ENCODE measurements at places on chromosomes 16 and 17.
A peak's percentile ranks its signal among the peaks of the same experiment; 100 is the strongest.

DNA sequence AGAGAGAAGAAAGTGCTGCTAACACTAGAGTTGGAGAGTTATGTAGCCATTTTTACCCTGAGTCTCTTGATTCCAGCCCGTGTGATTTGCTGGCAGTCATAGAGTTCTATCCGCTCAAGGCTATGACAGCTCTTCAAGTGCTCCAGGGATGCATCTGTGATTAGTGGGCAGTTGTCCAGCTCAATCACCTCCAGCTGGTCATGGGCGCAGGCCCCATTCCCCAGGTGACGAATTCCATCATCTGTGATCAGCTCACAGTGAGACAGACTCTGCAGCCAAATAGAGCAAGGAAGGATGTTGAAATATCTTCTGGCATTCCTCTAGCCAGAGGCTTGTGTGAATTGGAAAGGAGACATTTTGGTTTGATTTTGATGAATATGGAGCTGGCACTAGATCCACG lies 38.4 kb upstream of the STAC2 start:
- no peak for DNase-seq

GRCh38 chr17:80890196-80890920 lies 101.3 kb upstream of the CHMP6 start:
- DNase-seq = no peak

- DNase-seq = no peak
Measured at GRCh38 chr16:59336136-59336695, 602.1 kb upstream of the GOT2 start.

GRCh38 chr17:48215583-48216139 lies 108.1 kb downstream of the SNX11 start:
- DNase-seq = no peak

DNA sequence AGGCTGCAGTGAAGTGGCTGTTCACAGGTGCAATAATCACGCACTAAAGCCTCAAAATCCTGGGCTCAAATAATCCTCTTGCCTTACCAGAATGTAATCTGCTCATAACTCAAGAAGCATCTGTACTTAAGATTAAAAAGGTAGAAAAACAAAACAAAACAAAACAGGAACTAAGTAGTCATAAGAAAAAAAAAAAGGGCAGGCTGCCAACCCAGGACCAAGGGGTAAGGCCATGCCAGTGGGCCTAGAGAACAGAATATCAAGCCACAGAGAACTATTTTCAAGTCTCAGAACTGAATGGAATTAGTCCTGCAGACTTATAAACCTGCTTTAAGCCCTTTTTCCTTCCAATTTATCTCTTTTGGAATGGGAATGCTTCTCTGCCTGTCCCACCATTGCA lies 64.8 kb upstream of the TBC1D3K start:
- DNase-seq = no peak

DNA sequence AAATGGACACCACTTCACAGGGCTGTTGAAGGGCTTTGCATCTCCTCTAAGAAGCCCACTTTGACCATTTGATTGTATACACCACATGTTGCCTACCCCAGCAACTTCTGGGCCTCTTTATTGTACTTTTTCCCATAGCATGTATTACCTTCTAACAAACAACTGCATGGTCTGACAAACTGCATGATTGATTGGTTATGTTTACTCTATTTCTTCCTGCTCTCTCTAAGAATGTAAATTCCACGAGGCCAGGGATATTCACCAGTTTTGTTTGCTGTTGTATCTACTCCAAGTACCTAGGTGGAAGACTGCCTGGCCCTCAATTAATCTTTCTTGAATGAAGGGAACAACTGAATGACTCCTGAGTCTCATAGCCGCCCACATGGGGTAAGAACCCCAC lies 22.2 kb upstream of the BBS2 start:
- no peak for DNase-seq

DNA sequence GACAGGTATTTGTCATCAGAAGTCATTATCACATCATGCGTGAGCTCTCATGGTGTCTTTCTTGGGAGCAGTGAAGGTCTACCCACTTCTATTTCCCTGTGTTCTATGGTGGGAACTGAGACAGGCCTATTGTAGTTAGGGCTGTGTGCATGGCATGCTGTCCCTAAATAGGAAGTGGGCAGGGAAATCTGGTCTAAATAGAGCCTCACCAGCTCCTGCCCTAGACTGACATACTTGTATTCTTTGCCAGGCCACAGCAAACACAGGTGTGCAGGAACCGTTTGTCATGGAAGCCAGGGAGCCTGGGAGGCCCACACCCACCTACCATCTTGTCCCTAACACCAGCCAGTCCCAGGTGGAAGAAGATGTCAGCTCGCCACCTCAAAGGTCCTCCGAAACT lies 10.1 kb downstream of the SLC7A6 start:
- DNase-seq = no peak

DNA sequence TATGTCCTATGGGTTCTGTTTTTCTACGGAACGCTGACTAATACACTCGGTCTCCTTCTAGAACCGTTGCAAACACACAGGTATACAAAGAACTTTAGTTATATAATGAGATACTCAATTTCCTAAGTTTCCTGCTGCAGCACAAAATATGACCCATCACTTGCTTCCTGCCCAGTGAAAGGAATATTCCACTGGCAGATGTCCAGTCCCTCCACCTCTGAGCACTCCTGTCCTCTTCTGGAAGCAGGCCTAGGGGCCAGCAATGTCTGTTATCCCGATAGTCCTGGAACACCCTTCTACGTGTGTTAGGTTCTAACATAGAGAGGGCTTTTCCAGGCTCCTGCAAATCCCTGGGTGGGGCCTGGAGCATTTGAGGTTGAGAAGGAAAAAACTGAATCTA lies 32.7 kb downstream of the ADAMTS18 start:
- peak; percentile 81 for DNase-seq

GRCh38 chr17:74877592-74878548 lies 5.1 kb upstream of the FDXR start:
- no peak for DNase-seq

DNA sequence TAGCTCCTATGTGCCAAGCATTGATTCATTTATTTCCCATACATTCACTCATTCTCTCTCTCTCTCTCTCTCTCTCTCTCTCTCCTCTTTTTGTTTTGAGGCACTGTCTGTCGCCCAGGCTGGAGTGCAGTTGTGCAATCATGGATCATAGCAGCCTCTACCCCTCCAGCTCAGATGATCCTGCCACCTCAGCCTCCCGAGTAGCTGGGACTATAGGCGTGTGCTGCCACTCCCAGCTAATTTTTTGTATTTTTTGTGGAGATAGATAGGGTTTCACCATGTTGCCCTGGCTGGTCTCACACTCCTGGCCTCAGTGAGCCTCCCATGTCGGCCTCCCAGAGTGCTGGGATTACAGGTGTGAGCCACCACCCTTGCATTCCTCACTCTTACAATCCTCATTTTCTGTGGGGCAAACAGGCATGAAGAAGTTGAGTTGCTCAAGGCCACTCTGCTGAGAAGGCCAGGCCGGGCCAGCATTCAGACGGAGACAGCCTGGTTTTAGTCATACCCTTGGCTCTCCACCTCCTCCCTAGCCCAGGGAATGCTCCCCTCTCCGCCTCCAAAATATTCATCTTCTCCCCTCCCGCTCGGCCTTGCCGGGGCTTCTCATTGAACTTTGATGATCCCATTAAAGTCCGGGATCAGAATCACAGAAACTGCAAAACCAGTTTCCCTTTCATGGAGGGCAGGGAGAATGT lies 765 bp upstream of the PRM2 start:
- DNase-seq = no peak

DNA sequence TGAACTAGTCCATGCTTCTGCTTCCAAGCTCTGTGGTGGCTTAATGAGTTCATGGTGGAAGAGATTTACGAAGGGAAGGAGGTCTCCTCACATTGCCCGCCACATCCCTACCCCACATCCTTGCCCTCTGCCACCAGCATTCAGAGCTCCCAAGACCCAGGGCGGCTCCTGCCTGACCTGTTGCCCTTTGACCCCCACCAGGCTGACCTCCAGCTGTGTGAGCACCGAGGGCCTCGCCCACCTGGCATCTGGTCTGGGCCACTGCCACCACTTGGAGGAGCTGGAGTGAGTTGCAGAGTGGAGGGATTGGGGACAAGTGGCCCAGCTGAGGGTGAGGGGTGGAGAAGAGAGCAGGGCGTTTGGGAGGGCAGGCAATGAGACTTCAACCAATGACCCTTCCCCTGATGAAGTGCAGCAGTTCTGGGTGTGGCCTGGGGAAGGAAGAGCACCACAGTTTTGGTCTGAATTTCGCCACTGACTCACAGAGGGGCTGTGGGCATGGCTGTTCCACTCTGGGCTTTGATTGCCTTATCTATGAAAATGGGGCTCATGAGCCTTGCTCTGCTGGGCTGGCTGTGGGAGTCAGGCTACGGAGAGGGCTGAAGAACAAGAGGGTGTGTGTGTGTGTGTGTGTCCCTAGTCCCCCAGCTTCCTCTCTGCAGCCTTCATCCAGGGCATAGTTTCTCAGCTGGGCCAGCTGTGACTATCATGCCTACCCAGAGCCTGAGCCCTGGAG lies 22.6 kb upstream of the CPNE2 start:
- no peak for DNase-seq

- no peak for DNase-seq
Measured at GRCh38 chr16:46482895-46483294, 138.3 kb downstream of the SHCBP1 start.

All from cerebellar nuclear complex (tissue), 1 donor.